Foreskin fibroblast (primary cell): ENCODE measurements at places on chromosomes 4 and X.
A peak's percentile ranks its signal among the peaks of the same experiment; 100 is the strongest.

GRCh38 chr4:84852081-84852480 lies 114.4 kb downstream of the WDFY3 start:
- peak; percentile 18 for DNase-seq

GRCh38 chr4:156547439-156547838 lies 424.2 kb downstream of the PDGFC start:
- DNase-seq = peak; percentile 87

DNA sequence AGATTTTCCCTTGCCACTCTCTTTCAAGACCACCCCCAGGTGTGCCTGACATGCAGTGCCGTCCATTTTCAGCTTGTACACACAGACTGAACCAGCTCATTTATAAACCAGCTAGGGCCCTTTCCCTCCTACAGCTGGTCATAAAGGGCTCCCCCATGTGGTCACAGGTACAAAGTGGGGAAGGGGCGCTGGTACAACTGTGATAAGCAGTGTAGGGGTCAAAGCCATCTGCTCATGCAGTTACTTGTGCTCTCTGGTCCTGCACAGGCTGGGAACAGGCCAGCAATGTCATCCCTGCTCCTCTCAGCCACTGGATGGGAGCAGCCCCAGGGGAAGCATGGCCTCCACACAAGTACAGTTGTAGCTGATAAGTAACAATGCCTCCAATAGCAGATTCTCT lies 20.6 kb downstream of the GABRQ start:
- no peak for DNase-seq

DNA sequence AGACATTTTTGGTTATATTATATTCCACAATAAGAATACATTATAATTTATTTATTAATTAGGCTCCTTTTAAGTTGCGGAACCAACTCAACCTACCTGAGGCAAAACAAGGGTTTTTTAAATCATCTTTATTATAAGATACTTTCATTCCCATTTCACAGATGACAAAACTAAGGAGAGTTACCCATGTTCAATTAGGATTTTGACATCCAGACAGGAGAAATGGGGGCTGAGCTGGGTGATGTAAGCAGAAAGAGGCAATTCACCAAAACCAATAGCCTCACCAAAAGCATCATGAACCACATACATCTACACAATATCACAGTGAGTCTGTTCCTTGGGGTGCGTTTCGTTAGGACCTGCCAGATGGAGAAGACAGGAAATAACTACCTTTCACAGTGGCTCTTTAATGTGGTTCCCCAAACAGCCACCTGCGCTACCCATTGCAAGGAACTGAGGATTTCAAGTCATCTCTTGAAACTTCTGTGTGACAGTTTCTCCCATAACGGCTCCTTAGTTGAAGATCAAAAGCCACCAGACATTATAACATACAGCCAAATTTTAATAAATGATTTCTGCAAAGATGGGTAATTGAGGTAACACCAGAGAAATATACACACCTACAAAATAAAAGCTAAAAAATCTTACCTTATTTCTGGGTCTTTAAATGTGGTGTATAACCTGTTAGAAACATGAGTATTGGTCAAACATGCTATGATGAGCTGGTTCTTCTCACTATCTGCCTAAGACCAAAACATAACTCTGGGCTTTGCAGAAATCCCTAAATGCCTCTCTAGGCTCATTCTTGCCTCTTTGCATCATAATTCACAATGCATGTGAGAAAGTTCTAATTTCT lies 190.6 kb upstream of the LEF1 start:
- DNase-seq = no peak

GRCh38 chr4:179803857-179804256 lies 2361.6 kb upstream of the AGA start:
- DNase-seq = no peak

GRCh38 chr4:94653984-94654609 lies 103.7 kb upstream of the BMPR1B start:
- no peak for DNase-seq

DNA sequence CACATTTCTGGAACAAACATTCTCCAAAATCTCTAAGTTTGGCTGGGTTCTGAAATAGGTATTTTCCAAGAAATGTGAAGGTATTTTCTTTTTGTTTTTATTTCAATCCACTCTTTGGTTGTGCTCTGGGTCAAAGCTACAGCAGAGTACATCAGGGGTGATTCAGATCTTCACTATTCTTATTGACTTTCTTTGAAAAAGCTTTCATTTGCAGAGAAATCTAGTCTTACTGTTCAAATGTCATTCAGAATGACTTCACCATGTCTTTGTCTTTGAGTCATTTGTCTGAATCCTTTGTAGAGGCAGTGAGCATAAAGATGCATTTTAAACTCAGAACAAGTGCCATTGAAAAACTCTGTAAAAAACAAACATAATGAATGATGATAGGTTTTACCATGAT lies 547.2 kb upstream of the ADGRL3 start:
- peak; percentile 36 for DNase-seq

GRCh38 chrX:148904421-148905111 lies 404.1 kb downstream of the AFF2 start:
- DNase-seq = no peak

DNA sequence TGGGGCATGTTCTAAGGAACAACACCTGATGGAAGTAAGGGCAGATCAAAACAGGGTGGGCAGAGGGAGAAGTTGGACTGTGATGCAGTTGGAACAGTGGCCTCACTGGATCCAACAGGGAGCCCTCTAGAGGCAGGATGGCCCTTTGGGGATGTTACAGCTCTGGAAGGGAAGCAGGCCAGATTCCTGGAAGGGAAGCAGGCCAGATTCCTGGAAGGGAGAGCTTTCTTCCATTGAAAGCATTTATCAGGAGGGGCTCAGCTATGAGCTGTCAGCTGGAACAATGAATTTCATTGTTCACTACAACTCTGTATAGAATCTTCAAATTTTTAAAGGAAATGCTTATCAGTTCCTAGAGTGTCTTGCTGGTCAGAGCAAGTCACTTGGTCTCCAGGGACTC lies 17.7 kb downstream of the IL15 start:
- DNase-seq = no peak

DNA sequence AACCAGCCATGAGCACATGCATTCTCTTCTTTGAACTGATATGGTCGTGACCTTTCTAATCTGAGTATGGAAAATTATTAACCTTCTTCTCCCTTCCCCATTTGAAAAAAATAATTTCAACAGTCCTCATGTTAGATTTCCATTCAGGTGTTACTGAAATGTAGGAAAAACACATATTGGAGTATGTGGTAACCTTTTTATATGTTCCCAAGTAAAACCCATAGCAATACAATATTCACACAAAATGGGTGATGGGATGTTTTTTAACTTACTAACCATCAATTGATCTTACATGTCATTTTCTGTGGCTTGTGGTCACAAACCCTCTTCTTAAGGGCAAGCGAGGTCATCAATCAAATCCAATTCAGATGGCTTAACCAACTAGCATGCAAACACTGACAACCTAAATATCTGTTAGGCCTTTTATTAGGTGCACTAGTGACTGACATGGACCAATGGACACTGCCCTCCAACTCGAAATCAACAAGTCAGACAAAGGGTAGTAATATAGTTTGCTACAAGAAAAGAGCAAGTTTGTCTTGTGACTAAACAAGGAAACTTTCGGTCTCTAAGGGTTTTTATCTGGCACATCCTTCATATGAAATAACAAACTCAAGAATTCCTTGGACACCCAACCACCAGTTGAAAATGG lies 74.3 kb downstream of the CAMK2D start:
- no peak for DNase-seq

GRCh38 chrX:55135171-55135570 lies 46.4 kb downstream of the PAGE2 start:
- peak; percentile 61 for DNase-seq

DNA sequence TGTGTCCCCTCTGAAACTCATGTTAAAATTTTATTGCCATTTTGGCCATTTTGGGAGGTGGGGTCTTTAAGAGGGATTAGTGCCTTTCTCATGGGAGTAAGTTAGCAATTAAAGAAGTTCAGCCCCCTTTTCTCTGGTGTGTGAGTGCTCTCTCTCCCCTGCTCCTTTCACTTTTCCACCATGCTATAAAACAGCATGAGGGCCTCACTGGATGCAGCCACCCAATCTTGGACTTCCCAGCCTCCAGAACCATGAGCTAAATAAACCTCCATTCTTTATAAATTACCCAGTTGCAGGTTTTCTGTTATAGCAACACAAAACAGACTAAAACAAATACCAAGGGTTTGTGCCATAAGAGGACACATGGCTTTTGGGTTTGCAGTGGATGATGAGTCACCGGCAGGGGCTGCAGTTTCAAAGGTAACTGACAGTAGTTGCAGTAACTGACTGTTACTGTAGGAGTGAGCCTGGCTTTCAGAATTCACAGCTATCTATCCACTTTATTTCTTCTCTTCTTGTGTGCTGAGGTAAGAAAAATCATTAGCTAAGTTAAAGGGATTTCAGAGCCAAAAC lies 121.5 kb downstream of the PPEF1 start:
- DNase-seq = peak; percentile 4

- no peak for DNase-seq
Observed at GRCh38 chr4:2068198-2068470, 9.0 kb downstream of the NAT8L start.

GRCh38 chrX:94454606-94455005 lies 780.6 kb downstream of the FAM133A start:
- no peak for DNase-seq

- DNase-seq = peak; percentile 41
Observed at GRCh38 chr4:20043991-20044390, 207.7 kb upstream of the SLIT2 start.

DNA sequence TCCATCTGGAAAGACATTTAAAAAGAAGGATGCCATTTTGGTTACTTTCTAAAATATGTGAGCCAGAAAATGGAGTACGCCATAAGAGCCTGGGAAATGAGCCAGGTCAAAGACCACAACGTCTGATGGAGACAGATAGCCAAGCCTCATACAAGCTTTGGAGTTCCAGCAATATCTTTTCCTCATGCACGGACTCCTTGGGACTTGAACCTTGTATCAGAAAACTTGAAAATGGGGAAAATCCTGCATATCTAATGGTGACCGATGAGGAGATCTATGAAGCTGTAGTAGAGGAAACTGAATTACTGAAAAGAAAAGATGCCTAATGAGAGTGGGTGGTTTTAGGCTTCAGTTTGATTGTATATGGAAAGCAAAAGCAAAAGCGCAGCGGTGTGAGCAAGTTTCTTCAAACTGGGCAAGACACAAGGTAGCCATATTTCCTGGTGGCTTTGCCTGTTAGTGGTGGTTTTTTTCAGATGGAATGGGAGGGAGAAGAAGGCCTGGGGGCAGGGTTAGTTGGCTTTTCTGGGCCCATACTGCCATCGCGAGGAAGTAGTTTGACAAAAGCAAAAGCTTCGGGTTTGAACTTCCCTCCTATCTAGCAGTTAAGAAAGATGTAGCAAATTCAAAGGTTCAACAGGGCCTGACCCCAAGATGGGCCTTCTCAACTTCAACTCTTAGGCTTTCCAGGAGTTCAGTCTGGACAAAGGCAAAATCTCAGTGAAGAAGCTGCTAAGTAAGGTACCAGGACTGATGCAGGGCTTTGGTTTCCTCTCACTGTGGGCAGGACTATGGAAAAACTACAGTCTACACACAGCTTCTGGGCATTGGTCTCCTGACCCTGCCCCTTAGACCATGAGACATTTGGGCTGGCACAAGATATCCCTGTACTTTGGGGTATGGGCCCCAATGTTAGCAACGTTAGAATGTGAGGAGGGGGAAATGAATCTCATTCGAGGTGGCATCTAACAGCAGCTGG lies 210.0 kb upstream of the STK26 start:
- DNase-seq = peak; percentile 51

DNA sequence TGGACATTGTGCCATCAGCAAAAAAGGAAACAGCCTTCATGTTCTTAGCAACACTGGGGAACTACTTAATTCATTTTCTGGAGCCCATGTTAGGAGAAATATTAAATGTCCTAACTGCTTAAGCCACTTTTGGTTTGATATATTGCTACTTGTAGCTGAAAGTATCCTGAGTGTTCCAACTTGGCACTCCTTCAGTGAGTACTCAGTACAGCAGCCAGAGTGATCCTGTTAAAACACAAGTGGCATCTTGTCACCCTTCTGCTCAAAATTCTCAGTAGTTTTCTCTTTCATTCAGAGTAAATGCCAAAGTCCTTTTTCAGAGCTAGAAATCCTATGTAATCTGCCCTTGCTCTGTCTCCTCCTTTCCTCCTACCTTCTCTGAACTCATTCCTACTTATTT lies 522.0 kb downstream of the GRID2 start:
- no peak for DNase-seq

DNA sequence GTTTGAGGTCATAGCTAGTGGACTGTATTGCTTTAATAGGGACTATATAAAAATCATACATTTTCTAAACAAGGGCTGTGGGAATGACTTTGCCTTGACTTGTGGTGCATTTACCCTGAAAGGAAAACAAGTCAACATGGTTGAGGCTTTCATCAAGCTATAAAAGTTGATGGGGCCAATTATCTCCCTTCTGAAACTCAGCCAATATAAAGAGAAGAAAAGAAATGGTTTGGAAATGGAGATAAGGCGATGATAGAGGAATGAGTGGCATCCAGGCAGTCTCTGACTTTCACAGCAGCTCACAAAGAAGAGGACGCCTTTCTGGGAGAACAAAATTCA lies 118.7 kb downstream of the SMARCA1 start:
- DNase-seq = no peak

GRCh38 chr4:7987148-7987989 lies 47.7 kb upstream of the AFAP1 start:
- peak; percentile 85 for DNase-seq

DNA sequence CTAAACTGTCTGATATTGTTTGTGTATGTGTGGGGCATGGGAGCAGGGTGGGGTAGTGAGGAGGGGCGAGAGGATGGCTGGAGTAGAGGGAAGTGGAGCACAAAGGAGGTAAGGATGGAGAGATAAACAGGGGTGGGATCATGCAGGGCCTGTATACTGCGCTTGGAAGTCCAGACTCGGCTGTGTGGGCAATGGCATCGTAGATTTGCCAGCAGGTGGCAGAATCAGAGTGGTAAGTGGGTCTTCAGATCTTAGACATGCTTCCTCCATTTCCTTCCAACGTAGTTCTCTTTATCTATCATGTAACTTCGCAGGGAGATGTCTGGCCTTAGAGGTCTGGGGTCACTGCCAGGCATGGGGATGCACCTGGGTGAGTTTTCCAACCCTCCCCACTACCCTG lies 155.5 kb downstream of the PDGFRA start:
- DNase-seq = peak; percentile 18

DNA sequence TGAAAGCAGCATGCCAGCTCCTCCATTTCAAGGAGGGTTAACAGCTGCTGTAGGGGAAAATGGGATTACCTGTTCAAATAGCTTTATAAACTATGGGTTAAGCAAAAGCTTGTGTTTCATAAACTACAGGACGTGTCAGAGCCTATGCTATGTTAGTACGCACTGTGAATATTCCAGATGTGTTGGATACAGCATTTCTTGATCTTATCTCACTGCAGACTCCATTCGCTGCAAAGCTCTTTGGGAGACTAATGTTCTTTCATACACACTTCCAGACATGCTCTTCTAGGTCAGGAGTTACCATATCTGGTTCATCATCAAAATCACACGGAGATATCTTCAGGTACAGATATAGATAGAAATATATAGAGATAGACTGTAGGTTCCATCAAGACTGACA lies 281.2 kb upstream of the FAM241A start:
- no peak for DNase-seq
